ENCODE measurements at places on chromosomes 6 and 20.

DNA sequence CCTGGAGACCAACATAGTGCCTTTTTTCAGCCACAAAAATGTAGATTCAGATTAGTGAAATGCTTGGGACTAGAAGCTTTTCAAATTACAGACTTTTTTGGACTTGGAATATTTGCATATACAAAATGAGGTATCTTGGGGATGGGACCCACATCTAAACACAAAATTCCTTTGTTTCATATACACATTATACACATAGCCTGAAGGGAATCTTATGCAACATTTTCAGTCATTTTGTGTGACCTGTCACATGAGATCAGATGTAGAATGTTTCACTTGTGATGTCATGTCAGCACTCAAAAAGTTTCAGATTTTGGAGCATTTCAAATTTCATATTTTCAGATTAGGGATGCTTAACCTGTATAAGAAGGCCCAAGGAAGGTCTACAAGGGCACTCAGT is 44.5 kb upstream of the ALDH8A1 start:
- DNase-seq: no peak

DNA sequence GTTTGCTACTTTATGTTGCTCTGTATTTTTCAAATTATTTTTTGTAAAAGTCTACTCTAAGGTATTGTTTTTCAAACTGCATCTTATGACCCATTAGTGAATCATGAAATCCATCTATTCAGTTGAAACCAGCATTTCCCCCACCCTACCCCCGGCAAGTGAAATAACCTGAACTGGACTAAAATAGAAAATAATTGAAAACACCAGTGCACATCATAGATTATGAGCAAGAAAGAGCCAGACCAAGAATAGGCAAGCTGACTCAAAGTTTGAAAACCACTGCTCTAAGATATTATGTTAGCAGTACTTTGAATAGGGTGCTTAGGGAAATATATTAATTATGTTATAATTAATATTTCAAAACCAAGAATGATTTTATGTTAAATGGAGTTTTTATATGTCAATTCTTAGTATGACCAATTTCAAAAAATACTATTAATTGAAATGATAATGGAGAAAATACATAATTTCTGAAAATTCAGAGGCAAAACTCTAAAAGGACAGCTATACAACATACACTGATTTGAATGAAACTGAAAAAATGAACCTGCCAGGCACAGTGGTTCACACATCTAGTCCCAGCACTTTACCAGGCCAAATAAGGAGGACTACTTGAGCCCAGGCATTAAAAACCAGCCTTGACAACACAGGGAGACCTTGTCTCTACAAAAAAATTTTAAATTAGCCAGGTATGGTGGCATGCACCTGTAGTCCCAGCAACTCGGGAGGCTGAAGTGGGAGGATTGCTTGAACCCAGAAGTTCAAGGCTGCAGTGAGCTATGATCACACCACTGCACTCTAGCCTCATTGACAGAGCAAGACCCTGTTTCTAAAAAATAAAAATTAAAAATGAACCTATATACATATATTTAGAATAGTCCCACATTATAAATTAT is 112.0 kb downstream of the CDK19 start:
- DNase-seq: no peak

DNA sequence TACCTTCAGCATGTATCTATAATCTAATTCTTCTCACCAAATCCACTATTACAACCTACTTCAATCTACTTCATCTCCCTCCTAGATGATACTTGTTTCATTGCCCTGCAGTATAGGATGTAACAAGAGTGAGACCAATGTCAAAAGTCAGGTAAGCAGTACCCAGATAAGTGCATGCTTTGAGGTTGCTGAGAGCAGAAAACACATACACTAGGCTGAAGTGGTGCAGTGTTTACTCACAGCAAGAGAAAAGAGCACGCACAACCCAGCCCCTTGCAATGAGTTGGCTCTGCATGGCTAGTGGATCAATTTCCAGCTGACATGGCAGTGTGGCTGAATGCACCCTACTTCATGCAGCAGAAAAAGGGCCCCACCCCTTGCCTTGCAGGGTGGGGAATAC is 199.9 kb downstream of the EPHA7 start:
- DNase-seq: no peak

DNA sequence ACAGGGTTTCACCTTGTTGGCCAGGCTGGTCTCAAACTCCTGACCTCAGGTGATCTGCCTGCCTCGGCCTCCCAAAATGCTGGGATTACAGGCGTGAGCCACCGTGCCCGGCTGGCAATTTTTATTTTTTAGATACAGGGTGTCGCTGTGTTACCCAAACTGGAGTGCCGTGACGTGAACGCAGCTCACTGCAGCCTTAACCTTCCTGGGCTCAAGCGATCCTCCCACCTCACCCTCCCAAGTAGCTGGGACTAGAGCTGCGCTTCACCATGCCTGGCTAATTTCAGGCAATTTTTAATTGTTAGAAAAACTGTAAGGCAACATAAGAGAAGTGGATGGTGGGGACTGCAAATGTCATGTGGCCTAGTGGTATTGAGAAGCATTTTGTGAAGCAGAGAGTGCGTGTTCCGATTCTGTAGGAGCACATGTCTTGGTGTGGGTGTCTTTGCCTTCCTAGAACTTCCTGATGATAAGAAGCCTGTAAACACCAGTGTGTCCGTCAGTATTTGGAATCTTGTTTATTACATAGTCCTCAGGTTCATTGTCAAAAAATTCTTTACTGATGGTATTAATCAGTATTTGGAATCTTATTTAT is 18.0 kb downstream of the JARID2 start:
- no peak for DNase-seq

DNA sequence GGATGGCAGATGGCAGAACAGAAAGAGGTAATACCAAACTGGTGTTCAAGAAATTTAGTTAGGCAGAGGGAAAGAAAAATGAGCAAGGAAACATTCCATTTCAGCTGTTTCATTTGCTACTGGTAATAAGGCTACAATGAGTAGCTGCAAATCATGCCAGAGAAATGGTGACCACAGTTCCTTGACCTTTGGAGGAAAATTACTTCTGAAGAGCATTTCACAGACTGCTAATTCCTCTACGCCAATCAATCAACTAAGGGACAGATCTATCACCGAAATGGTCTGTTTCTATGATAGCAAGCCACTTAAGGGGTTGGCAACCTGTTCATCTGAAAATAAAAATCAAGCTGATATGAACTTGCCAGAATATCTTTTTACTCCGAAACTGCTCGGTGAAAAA is 119.5 kb downstream of the PTPRK start:
- no peak for DNase-seq
